ENCODE measurements at places on chromosomes 13 and 19.

DNA sequence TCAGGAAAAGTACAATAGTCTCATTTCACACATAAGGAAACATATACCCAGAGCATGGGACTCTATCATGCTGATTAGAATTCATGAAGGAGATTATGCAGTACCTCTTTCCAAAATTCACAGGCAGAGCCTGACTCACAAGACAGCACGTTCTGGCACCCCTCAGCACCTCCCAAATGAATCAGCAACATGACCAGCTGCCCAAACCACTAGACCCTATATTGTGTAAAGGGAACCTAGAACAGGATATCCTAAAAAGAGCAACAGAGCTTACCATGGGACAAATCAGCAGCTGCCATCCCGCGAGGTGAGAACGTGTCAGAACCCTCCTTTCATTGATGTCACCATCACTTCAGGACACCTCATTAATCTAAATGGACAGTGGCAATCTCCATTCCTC lies 2.5 kb downstream of the ZNF426 start:
- DNase-seq = no peak

GRCh38 chr19:33171916-33172359 lies 22.2 kb upstream of the LRP3 start:
- DNase-seq = no peak

GRCh38 chr13:49776871-49777270 lies 15.6 kb downstream of the KPNA3 start:
- DNase-seq = no peak

DNA sequence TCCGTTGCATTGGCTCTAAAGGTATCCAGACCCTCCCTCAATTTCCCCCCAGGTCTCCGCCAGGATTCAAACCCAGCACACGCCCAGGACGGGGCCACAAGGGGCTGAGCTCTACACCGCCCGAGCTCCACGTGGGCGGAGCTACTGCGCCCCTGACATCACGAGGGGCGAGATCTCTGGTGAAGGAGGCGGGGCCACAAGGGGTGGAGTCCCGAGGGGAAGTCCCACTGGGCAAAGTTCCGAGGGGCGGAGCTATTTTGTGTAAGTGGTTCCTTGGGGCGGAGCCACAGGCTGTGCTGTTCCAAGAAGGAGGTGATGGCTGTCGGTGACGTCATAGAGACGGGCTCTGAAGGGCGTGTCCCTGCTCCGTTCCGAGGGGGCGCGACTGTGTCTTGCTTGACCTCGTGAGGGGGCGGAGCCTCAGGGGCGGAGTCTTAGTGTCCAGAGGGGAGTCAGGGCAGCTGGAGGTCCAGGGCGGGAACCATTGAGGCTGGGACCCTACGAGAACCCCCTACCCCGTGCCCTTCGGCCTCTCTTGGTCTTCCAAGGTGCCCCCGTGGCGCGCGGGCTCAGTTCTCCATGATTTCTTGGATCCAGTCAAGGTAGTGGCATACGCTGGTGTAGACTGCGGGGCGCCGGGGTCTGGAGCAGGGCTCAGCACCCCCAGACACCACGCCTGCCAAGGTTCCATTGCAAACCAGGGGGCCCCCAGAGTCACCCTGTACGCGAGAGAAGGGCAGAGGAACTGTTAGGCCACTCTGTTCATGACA lies 1.3 kb upstream of the KLK8 start:
- peak; percentile 26 for DNase-seq

DNA sequence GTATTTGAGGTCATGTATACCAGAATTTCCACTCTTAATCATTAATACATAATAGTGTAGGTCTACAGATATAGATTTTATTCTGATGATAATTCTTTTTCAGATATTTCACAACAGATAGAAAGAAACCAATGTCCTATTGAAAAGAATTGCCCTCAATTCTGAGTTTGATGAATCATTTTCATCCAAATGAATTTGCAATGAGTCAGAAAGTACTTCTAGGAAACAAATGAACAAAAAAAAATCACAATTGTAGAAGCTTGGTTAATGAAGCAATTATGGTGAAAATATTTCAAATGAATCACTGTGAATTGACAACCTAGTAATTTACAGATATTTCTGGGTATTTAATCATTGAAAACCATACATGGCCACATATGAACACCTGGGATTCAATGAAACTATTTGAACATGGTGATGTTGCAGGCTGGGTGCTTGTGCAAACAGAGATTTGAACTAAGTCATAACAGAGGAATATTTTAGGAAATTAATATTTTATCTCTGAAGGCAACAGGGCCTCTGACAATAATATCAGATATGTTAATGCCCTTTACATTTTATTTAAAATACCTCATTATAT lies 360.9 kb downstream of the SLITRK5 start:
- no peak for DNase-seq

GRCh38 chr13:100512422-100512821 lies 76.2 kb downstream of the GGACT start:
- no peak for DNase-seq
